ENCODE measurements at places on chromosomes 7 and 10. TPM values are rescaled to one million over a fixed set of nuclear protein-coding genes. Genes with fewer than 3 reads are reported as not detected.

Gene ANXA8
- total RNA-seq, result 10.1 TPM

- DNase-seq, result no peak
These were observed 21.5 kb downstream of the CHST3 start for GRCh38 chr10:71985542-71986250.

Gene MAGI2
- 0.06 TPM for total RNA-seq

Gene KCTD7
- 10.7 TPM for total RNA-seq

Gene ODAD2
- total RNA-seq, result 1.9 TPM

DNA sequence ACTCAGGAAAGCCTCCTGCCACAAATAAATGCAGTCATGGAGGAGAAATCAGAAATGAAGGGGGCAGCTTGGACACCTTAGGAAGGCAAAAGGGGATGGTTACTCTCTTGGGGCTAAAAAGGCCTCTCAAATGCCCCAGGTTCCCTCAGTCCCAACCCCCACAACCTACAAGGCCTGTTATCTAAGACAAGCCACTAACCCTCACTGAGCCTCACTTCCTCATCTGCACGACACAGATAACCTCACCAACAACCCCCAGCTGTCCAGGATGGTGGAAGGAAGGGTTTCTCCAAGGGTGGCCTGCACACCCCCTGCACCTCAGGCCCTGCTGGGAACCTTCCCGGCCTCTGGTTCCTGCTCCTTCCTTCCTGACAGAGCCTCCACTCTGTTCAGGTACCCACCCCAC, 29.2 kb downstream of the SORBS1 start:
- no peak for DNase-seq

GRCh38 chr10:28201410-28202400, 101.2 kb downstream of the MPP7 start:
- no peak for DNase-seq

Gene CLEC2L
- total RNA-seq, result 0.51 TPM

Gene TEX47
- total RNA-seq, result not detected

Gene ABCA13
- 0.06 TPM for total RNA-seq

Gene LRRC17
- total RNA-seq, result 88.4 TPM

Gene EEPD1
- 10.7 TPM for total RNA-seq

DNA sequence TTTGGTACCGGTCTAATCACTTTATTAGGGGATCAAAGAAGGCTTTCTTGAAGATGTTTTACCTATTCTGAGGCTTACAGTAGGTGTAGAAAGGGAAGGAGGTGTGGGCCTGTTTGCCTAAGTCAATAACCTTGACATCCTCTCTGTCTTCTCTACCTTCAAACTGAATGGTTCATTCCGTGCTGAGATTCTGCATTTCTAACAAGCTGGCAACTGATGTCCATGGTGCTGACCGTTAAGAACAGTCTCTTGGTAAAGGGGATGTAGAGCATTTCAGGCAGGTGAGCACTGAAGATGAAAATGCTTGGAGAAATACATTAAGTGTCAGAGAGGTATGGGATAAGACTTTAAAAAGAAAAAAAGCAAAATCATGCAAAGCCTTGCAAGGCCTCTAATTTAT, 51.5 kb upstream of the DGKB start:
- no peak for DNase-seq

Gene SH2D4B
- total RNA-seq, result 0.06 TPM

GRCh38 chr10:12670004-12670403, 320.7 kb downstream of the CAMK1D start:
- DNase-seq, result no peak

DNA sequence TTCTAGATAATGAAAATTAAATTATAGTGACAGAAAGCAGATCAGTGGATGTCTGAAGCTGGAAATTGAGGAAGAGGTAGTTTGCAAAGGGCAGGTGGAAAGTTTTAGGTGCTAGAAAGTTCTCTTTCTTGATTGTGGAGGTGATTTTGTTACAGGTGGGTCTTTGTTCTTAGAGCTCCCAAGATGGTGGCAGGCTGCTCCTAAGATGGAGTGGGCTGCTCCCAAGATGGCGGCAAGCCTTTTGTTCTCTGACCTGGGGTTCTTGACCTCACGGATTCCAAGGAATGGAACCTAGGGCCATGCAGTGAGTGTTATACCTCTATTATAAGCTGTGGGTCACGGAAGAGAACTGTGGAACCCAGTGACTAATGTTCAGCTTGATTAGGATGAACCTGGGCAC, 32.5 kb downstream of the SUGCT start:
- no peak for DNase-seq

DNA sequence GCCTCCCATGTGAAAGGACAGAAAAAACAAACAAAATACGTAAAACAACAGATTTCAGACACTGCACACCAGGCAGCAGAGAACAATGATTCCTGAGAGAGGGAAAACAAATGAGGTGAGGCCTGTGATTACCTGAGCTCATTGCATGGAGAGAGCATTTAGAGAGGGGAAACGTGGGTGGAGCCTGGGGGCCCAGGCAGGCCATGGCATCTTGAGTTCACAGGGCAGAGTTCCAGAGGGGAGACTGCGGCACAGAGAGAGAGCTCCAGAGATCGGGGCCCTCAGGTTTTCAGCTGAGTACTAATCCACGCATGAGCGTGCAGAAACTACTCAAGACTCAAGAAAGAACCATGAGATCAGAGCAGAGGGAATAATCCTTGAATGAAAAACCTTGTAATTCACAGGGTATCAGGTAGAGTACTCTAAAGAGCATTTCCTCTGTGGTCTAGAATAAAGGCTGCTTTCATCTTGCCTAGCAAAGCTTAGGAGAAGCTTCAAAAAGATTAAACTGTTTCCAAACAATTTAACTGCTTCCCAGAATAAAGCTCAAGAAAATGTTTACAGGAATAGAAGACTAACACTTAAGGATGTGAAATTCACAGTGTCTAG, 46.6 kb upstream of the ARHGAP12 start:
- DNase-seq, result no peak

Gene HTR5A
- total RNA-seq, result not detected
